ENCODE measurements at places on chromosomes 11 and 22. TPM values are rescaled to one million over a fixed set of nuclear protein-coding genes. Genes with fewer than 3 reads are reported as not detected.

The PRRG4 gene
- not detected for total RNA-seq

The BIK gene
- 3.8 TPM for total RNA-seq

The BAIAP2L2 gene
- 1.3 TPM for total RNA-seq

The DGCR2 gene
- total RNA-seq: 37.7 TPM

The TESMIN gene
- total RNA-seq: 5.0 TPM

The LARGE2 gene
- total RNA-seq: 7.9 TPM

The CABP2 gene
- not detected for total RNA-seq

The CRYBB1 gene
- not detected for total RNA-seq

- no peak for DNase-seq
Measured at GRCh38 chr11:66641834-66642233, 3.3 kb downstream of the RBM4 start.

DNA sequence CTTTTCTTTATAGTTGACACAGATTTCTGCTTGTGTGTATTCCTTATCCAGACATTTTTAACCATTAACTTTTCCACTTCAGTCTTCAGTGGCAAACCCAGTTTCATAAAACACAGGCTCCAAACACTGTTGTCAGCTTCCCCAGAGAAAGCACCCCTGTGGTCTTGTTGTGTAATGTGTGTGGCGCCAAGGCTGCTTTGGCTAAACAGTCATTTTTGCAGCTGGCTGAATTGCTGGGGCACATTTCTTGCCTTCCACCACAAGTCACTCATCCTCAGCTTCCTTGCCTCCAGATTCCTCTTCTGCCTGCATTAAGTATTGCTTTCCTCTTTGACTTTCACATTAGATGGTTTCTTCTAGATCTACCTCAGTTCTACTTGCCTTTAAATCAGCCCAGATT, 40.5 kb downstream of the ARHGAP1 start:
- DNase-seq: no peak

DNA sequence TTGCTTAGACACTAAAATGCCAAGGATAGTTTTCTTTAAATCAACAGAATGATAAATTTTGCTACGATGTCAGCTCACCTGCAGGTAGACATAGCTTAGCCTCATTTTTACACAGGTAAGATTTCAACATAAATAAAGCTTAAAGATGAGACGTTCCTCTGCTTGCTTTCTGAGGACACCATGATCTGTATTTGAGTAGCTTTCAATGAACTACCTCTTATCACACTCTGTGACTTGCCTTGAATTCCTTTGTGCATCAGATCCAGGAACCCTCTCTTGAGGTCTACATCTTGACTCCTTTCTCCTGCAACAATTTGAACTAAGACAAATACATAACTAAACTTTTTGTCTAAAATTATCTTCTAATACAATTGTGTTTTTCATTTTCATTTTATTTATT, 26.1 kb upstream of the OR8I2 start:
- DNase-seq: no peak

DNA sequence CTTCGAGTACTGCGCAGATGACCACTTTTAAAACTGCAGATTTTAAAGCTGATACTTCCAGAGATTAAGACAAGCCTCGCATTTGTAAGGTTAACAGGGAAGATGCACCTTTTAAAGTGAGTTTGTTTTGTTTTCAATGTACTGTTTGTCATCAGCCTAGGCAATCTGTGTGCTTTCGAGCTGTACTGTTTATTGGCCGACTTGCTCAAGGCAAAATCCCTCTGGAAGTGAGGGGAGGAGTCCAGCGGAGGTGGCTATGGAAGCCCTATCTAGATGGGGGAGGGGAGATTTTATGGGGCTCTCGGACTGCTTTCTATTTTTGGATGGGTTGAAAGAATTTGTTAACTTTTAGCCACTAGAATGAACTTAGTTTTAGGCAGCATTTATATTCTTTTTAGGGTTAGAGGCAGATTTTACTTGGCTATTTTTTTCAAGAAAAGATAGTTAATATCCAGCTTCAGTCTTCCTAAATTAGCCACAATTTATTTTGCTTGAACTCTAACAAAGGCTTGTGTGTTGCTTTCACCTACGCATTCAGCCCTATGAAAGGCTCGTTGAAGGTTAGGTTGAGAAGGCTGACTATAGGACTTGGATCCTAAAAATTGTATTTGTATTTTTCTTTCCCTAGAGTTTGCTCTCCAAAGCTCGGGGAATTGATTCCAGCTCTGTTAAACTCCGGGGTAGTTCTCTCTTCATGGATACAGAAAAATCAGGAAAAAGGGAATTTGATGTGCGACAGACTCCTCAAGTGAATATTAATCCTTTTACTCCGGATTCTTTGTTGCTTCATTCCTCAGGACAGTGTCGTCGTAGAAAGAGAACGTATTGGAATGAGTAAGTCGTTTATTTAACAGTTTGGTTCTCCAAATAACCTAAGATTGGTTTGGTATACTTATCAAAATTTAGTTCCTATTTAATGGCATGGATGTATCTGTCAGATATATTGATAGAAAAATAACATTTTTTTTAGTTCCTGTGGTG, 2.1 kb downstream of the WEE1 start:
- DNase-seq: no peak

- DNase-seq: no peak
Measured at GRCh38 chr11:12489246-12489772, 111.9 kb downstream of the PARVA start.

GRCh38 chr11:2470495-2470894, 25.7 kb downstream of the KCNQ1 start:
- no peak for DNase-seq

DNA sequence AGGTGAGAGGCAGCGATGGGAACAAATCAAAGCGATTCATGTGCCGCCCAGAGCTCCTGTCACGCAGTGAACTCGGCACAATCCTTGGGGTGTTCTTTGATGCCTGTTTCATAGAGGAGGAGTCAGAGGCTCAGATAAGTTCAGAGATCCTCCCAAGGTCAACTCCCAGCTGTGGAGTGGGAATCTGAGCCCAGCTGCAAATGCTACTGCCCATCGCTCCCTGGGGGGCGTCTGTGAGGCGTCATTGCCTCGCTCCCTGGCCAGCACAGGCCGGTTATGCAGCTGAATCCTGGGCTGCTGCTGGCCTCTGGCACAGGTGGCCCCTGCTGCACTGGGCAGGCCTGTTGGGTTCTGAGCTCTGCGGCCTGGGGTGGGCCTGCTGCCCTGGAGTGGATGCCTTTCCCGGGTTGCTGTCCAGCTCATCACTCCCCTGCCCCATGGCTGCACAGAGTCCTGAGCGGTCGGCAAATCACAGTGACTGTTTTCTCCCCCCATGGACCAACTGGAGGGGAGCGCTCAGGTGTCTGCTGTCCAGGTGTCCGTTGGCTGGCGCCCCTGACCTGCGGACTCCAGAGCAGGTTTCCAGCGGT, 36.3 kb upstream of the SHISAL1 start:
- no peak for DNase-seq

- DNase-seq: no peak
Measured at GRCh38 chr11:33116535-33116934, 44.7 kb downstream of the CSTF3 start.

DNA sequence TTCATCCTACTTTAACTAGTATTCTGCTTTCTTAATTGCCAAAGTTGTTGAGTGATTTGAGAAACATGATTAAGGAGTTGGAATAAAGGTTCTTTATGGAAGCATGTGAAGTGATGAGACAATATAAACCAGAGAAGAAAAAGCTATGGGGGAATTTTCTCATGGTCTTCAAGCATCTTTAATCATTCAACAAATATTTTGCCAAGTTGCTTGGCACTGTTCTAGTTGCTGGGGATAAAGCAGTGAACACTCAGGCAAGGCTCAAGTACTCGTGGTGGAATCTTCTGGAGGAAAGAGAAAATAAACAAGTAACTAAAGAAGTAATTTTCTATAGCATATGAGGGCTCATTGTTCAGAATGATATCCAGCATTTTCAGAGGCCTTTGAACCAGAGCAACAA, 9.2 kb upstream of the PIWIL4 start:
- DNase-seq: no peak

DNA sequence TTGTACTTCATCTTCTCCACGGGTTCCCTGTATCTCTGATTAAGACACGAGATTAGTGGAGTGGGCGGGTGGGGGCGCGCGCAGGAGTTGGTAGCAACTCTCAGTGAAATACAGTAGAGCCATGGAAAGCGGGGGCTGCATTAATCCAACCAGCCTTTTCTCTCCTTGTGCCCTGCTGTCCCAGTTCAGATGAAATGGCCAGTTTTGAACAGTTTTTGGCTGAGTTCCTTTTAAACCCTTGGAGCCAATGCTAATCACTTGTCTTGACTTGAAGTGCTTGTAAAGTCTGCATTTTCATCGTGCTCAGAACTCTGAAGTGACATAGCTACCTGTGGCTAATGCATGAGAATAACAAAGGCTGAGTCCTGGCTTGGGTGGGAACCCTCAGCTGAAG, 734 bp upstream of the TMEM123 start:
- DNase-seq: no peak

GRCh38 chr22:21446827-21447690, 20.1 kb upstream of the TMEM191C start:
- no peak for DNase-seq

DNA sequence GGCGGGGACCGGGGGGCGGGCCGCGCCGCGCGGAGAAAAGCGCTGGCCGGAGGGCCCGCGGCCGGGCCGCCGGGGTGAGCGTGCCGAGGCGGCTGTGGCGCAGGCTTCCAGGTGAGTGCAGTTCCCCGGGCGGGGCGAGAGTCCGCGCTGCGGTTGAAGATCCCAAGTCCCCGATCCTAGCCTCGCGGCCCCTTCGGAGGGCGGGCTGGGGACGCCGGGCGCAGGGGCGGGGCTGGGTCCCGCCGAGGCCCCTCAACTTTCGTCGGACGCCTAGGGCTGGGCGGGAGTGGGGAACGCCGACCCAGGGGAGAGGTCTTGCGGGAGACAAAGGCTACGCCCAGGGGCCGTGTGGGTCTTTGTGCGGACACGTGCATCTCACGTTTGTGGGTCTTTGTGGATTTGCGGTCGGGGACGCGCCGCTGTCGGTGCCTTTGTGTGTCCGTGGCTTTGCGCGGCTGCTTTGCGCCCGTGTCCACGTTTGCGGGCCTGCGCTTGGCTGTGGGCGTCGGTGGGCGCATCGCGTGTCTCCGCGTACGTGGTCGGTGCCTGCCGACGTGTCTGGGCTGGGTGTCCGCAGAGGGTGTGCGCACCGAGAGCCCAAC, at the start of gene TSKU:
Gene TSKU (plus strand): TSS at position 63 of the 602 bp plus-strand sequence. CDS start 12,261 bp downstream, outside the sequence.
- no peak for DNase-seq

- DNase-seq: no peak
Measured at GRCh38 chr11:26618441-26618840, 46.4 kb upstream of the MUC15 start.

- DNase-seq: no peak
Measured at GRCh38 chr11:105719073-105719822, 109.4 kb downstream of the GRIA4 start.

DNA sequence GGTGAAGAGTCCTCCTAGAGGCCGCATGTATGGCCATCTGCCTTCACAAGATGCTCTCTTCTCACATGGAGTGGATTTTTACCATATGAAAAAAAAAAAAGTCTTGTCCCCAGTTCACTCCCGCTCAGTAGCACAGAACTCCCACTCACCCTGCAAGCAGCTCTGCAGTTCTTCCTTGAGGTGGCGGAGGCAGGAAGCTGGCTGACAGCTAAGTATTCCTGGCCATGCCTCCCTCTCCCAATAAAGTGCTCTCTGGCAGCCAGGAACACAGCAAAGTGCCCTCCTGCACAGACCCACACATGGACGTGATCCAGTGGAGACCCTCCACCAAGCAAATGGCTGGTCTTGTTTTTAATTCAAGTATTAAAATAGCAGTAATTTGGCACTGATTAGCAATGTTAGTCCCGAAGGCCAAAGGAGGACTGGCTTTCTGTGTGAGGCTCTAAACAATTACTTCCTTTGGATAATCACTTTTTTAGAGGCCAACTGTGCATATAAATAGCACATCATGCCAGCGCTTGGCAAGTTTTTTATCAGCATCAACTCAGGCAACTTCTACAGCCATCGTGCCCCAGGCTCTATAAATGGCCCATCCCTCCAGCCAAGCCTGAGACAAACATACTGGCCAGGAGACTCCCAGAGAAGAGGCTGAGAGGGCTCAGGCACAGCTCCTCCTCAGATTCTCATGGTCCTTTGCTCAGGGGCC, 413.6 kb downstream of the OPCML start:
- DNase-seq: no peak

GRCh38 chr11:65709661-65710060, 2.4 kb upstream of the KAT5 start:
- DNase-seq: no peak

- no peak for DNase-seq
Measured at GRCh38 chr11:131481971-131482370, 111.6 kb downstream of the NTM start.
